Stimulated activated CD4-positive, alpha-beta T cell treated with anti-CD3 and anti-CD28 coated beads, TNF-alpha, amount 100 ng/mL, for 24 hours (primary cell): ENCODE measurements at places on chromosomes 16 and 17.
A peak's percentile ranks its signal among the peaks of the same experiment; 100 is the strongest.

GRCh38 chr16:404971-405486 lies 3.3 kb downstream of the DECR2 start:
- DNase-seq: no peak

DNA sequence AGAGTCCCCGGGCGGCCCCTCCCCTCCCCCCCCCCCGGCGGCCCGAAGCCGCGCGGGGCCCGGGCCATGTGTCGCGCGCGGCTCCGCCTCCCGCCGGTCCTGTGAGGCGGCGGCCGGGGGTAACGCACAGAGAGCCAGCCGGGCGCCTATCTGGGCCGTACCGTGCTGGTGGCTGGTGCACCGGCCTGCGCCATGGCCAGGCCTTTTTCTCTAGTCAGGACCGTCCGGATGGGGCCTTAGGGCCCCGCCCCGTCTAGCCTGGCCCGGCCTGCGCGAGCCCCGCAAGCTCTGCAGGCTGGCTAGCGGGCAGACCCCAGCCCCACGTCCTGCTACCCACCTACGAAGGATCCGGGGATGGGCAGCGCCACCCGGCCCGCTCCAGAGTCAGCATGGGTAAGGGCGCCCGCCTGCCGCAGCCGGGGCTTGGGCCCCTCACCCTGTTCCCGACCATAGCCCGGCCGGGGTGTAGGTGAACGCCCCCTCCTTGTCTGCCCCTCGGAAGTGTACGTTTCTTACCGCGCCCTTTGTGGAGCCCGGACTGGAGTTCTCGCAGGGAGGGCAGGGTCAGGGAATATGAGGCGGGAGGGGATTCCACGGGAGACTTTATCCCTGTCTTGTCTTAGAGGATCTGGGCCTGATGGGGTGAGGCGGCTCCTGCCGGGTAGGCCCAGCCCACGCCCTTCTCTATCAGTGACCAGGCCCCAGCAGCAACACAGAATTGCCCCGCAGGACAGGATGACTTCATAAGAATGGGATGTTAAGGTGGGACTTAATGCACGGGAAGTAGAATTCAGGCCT lies at the start of gene CENPT:
Gene CENPT (minus strand): TSS at position 630 of the 798 bp plus-strand sequence. CDS start 13,834 bp downstream, outside the sequence.
- DNase-seq: peak; percentile 23

DNA sequence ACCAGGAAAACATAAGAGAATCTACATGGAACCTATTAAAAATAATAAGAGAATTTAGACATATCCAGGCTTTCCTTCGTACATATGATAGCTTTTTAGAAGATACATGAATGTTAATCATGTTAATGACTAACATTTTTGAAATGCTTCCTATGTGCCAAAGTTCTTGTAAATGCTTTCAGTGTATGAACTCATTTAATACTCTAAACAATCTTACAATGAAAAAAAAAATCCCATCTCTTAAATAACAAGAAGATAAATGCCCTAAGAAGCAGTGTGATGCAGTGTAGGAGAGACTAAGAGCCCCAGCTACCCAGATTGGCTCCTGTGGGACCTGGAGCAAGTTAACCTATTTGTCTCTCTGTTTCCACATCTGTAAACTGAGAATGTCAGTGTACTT lies 220.4 kb upstream of the MYOCD start:
- no peak for DNase-seq

DNA sequence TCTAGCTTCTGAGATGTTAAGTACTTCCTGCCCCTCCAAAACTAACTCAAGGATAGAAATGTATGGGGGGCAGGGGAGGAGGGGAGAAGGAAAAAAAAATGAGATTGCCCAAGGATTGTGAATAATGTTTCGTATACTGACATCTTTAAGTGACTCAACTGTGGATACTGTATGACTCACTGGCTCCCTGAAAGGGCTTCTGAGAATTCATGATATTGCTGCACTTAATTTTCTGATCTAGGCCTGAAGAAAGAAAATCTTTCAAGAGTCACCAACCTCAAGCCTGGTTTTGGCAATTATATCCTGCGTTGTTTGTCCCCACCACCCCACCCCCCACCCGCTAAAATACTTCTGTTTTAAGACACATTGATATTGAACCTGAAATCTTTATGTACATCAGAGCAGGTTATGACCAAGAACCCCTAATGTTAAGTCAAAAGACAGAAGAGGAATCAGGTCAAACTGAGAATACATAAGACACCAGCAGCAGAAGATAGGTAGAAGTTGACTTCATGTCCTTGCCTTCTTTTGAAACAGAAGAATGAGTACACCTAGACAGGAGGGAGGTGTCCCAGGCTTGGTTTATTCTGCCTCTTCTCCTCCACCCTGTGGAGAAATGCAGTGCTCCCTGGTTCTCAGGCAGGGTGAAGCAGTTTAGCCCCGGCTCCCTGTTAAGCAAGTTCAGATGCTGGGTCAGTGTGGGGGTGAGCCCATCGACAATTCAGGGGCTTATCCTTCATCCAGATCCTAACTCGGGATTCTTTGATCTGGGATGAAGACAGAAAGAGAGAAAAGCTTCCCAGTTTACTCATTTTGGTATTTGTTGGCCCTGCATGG lies 3.3 kb upstream of the FBXL20 start:
- DNase-seq: no peak

DNA sequence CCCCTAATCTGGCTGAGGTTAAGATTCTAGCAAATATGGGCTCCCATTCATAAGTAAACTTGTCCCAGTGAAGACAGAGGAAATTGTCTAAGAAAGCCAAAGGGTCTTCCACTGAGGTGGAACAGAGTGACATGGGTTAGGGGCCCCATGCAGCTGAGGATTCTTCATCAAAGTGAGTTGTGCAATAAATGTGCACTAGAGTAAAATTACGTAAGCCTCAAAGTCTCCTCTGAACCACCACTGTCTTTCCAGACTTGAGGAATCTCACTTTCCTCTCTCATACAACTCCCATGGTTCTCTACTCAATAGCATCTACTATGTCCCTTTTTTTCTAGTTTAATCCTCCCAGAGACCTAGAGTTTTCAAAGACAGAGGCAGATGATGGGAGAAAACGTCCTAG lies 132.4 kb downstream of the CA10 start:
- DNase-seq: no peak

DNA sequence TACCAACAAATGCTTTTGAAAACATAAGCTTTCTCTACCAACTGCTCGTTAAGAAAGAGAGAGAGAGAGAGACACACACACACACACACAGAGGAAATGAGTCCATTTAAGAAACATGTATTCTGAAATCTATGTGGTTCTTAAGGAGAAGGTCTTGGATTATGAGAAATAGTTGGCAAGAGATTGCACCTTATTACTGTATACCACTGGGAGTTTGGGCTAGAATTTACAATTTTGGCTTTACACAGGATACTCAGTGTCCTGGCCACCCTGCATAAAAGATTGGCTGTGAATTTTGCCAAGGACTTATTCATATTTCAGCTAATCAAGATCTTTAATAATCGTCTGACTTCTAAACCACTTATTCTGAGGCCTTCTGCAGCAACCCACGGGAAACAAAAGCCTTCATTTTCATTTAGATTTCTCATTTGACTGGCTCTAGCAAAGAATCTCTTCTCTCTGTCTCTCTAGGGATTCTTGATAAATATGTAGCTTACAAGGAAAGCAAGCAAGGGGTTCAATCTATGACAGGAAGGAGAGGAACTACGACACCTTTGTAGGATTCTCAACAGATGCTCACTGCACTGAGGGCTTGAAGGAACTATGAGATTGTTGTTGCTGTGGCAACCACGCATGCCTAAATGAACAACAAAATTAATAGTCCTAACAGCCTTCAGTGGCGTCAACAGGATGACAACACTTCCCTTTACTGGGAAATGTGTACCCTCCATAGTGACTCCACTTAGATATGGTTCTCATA lies 75.3 kb upstream of the GNAO1 start:
- DNase-seq: no peak

DNA sequence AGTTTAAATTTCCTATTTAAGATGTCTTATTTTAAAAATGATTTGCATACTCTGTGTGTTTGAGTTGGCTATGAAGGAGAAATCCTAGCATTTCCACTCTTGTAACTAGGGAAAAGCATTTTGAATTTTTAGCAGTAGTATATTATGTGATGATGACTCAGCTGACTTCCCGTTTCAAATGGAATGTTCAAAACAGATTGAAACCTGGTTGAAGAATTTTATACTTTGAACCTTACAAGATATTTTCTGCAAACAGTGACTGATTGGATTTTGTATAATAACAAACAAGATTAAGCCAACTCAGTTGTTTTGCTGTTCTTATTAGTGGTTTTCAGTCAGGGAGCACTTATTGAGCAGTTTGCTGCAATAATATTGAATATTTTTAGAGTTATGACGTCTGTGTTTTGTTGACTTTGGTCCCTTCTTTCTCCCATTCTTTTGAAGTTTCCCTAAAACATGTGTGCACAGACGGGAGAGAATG lies 8.0 kb downstream of the TNRC6A start:
- DNase-seq: no peak

- no peak for DNase-seq
Measured at GRCh38 chr16:68512183-68512582, 26.9 kb upstream of the ZFP90 start.

- no peak for DNase-seq
Measured at GRCh38 chr16:5581908-5582307, 484.3 kb upstream of the EEF2KMT start.

- DNase-seq: no peak
Measured at GRCh38 chr17:74190154-74190553, 13.3 kb upstream of the RPL38 start.

DNA sequence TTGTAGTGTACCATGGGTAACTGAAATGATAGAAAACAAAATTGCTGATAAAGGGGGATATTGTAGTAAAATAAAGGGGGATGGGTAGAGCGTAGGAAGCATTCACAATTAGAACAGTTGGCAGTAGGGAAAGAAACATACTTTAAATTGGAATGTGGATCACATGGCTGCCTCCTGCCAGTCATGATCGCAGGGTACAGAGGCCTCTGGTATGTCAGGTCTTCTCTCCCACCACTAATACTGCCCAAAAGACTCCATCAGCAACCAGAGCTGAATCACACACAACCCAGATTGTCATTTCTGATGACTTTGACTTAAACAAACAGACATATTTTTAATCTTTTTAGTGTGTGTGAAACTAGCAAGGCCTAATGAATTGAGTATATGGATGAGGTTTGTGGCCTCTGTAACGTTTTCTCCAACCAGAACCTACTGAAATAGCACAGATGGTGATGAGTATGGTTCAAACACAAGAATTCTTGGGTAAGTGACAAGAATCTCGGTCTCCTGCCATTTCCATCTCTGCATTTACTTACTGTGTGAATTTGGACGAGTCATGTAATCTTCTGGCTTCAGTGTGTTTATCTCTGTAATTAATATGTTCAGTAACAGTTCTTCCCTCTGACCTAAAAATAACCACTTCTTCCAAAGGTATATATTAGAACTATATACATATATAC lies 112.6 kb downstream of the USP22 start:
- DNase-seq: no peak
